NCI-H82 (cell line): ENCODE measurements at places on chromosomes 16 and 17.

GRCh38 chr16:88969361-88969831 is 7.6 kb downstream of the CBFA2T3 start:
- DNase-seq = no peak

DNA sequence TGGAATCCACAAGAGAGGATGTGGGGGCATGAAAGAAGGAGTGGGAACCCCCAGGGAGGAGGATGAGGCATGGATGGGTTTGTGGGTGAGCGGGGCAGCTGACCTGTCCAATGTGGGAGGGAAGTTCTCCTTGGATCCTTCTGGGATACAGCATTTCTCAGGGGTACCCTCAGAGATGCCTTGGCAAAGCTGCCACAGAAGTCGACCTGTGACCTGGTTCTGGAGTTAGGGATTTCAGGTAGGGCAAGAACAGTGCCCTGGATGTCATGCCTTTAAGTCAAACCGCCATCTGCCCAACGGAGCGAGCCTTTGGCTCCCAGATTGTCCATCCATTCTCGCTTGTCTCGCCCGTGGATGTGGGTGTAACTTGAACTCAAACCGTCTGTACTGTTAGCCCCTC is 30.0 kb downstream of the WSCD1 start:
- no peak for DNase-seq

GRCh38 chr16:68844211-68844564 is 857 bp downstream of the TANGO6 start:
- no peak for DNase-seq

DNA sequence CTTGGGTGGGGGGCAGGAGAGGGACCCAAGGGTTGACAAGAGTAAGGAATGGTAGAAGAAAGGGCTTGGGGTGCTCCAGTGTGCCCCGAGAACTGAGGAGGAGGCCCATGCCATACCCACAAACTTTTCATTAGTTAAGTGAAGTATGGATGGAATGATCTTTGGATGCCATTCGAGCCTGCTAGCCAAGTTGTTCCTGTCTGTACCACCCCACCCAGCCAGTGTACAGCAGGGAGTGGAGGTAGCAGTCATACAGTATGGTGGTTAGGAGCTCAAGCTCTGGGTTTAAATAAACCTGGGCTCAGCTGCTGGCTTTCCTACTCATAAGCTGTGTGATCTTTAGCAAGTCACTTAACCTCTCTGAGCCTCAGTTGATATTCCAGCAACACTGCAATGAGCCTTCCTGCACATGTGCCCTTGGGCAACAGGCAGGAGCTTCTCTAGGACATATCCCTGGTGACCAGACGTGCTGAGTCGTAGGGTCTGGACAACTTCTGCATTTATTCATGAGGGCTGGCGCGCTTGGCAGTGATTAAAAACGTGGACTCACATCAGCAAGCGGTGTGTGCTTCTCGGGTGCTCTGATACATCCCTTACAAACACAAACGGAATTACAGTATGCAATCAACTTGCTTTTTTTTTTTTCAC is 22.9 kb downstream of the ITPRIPL2 start:
- DNase-seq = no peak

DNA sequence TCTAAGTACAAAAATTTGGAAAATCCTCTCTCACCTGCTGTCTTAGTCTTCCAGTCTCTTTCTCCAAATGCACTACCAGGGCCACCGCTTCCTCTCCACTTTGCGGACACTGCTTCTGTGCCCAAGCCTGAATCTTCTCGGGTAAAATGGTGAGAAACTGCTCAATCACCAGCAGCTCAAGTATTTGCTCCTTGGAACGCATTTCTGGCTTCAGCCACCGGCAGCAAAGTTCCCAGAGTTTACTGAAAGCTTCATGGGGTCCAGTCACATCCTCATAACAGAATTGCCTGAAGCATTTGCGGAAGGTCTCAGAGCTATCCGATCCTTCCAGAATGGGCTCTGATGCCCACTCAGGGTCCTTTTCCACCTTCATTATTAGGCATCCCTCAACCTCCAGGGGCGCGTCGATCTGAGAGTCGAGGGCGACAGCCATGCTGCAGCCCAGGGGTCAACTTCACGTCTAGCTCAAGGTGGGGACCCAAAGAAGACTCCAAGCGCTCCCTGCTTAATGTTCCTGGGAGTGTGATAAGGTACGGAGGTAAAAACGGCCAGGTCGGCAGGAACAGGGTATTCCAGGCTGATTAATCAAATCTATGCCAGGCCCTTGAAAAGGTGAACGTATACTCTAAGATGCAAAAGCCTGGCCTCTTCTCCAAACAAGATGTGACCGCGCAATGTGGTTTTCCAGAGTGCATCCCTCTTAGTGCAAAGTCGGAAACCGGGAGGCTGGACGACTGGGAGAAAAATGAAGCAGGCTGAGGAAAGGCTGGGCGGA is 763 bp downstream of the ZKSCAN2 start:
- DNase-seq = peak; percentile 56

GRCh38 chr17:58595194-58595792 is 80.9 kb upstream of the MTMR4 start:
- no peak for DNase-seq

DNA sequence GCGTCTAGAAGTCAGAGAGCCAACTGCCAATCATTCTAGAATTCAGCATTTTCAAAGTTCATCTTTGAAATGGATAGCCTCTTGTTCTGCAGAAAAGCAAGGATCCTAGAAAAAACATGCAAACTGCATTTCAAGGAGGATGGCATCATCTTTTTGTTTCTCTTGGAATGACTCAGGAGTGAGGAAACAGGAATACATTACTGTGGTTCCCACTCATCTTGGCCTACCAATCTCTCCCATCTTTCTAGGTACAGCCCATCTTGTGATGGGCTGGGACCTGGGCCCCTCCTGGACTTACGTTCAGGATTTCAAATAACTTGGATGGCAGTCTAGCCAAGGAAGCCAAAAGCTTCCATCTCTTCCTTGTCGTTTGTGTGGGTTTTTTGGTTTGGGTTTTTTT is 363.4 kb downstream of the CDH13 start:
- no peak for DNase-seq

DNA sequence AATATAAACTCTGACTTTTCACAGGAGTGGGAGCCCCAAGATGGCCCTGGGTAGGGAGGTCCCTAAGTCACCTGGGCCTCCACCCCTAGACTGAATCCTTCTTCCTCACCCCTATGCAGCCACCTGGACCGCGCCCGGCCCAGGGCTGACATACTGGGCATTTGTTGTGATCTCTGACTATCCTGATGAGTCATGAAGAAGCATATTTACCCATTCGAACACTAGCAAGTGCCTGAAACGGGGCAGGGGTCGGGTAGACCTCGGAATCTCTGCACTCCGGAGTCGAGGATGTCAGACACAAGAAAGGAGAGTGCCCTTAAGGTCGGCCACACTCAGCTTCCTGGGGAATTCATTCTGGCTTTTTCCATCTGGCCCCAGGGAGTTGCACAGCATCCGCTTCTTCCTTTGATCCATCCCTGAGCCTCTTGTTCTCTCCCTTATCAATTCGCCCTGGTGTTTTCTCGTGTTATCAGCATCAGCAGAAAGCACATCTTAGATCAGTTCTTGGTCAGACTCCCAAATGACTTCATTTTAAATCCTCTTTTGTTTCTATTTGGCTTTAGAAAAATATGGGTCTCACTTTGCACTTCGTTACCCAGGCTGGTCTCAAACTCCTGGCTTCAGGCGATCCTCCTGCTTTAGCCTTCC is 10.4 kb downstream of the METTL22 start:
- DNase-seq = no peak

DNA sequence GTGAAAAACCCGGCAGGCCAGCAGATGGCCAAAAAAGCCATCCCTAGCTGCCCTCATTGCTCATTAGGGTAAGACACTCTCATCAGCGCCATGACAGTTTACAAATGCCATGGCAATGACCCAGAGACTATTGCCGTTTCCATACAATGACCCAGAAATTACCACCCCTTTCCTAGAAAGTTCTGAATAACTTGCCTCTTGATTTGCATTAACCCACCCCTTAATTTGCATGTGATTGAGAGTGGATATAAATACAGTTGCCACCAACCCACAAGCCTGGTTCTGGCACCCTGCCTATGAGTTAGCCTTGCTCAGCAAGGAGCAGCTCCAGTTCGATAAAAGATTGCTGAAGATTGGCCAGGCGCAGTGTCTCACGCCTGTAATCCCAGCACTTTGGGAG is 16.1 kb upstream of the C16orf54 start:
- no peak for DNase-seq

DNA sequence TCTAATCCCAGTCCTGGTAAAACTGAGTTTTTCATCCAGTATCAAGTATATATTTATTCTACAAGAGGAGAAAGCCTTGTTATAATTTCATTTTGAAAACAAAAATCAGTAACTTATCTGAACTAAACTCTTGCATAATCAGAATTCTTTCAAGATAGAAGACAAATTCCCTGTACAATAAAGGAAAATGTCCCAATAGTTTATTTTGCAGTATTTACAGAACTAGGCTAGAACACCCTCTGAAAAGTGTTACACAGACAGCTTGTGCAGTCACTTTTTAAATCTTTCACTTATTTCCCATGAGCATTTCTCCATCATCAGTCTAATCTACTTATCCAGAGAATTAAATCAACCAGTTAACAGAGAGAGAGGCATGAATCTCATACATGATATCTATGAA is 48.5 kb downstream of the SPOP start:
- peak; percentile 53 for DNase-seq

DNA sequence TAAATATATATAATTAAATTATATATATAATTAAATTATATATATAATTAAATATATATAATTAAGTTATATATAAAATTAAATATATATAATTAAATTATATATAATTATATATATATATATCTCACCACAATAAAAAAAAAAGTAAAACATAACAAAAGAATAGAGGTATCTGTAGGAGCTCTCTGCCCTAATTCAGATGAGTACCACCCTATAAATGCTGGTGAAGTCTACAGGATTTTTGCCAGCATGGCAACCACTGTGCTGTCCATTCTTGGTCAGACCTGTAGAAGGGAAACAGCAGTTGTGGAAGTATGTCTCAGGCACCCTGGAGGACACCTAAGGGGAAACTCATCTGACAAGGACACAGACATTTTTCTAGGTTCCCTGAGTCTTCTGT is 259.7 kb downstream of the PRKCA start:
- DNase-seq = no peak

DNA sequence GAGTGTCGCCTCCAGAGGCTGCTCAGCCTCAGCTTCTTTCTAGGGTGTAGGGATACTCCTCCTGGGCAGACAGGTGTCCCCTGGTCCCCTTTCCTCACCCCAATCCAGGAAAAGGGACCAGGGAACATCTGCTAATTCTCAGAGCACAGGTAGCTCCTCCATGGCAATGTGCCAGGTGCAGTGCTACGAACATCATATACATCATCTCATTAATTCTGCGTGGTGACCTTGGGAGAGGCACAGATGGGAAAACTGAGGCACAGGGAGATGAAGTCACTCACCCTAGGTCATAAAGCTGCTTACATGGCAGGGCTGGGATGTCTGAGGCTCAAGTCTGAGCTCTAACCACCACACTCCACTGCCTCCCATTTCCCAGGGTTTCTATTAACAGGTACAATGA is 11.7 kb downstream of the HDAC5 start:
- DNase-seq = peak; percentile 33

DNA sequence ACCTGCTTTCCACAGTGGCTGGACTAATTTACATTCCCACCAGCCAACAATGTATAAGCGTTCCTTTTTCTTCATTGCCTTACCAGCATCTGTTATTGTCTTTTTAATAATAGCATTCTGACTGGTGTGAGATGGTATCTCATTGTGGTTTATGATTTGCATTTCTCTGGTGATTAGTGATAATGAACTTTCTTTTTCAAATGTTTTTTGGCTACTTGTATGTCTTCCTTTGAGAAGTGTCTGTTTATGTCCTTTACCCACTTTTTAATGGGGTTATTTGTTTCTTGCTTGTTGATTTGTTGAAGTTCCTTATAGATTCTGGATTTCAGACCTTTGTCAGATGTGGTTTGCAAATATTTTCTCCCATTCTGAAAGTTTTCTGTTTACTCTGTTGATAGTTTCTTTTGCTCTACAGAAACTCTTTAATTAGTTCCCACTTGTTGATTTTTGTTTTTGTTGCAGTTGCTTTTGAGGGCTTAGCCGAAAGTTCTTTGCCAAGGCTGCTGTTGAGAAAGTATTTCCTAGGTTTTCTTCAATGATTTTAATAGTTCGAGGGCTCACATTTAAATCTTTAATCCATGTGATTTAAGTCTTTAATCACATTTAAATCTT is 26.8 kb downstream of the ITGAM start:
- DNase-seq = no peak

DNA sequence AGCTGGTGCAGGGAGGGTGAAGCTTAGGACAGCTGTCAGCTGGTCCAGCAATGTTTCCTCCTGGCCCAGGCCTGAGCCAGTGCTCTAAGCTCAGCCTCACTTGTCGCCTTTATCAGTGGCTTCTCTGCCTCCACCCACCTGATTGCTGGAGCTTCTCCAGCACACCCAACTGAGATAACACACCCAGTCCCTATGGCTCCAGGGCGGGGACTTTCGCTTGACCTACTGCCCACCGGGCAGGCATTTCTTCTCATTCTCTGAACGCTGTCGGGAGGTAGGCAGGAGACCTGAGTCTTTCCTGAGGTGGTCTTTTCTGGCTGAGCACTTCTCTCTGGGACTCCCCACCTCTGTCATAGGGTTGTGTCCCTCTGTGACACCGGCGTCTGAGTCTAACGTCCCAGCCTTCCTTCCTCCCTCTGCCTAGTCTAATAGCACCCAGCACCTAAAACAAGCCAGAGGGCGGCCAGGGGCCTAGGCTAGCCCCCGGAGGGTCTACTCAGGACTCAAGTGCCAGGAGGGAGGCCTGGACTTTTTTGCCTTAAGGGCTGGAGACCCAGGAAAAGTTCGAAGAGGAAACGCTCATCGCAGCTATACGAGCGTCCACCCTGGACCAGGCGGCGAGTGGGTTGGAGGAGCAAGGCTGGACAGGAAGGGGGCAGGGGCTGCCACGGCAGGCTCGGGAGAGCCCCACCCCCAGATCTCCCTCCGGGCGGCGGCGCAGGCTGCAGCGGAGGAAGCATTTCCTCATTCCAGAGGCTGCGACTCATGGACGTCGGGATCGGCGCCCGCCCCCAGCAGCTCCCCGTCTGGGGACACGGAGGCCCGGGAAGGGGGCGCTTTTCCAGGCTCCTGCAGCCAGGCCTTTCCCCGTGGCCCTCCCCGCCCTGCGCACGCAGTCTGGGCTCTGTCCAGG is 756 bp downstream of the TAX1BP3 start:
- peak; percentile 75 for DNase-seq

GRCh38 chr16:81558077-81558443 is 113.5 kb downstream of the CMIP start:
- DNase-seq = no peak

- no peak for DNase-seq
Observed at GRCh38 chr17:17304521-17304985, 1.4 kb downstream of the NT5M start.

- no peak for DNase-seq
Observed at GRCh38 chr17:73462823-73463222, 151.0 kb upstream of the CDC42EP4 start.

GRCh38 chr17:53135969-53136368 is 686.8 kb upstream of the KIF2B start:
- no peak for DNase-seq

- DNase-seq = peak; percentile 76
Observed at GRCh38 chr16:9256196-9256595, 164.8 kb downstream of the HAPSTR1 start.

DNA sequence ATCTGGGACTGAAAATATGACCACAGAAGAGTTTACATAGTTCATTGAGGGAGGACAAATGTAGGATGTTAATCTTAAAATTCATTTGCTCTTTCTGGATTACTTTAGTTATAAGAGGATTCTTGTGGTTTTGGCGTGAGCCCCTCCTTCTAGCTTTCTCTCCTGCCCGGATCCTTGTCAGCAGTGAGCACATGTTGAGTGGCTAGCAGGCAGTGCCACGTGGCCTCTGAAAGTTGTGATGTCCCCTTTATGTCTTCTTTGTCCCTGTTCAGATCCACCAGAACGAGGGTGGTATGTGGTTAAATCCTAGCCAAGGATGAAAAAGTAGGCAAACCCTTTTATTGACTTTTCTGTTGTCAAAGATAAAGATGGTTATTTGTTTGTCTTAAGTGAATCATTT is 83.8 kb downstream of the GNAO1 start:
- DNase-seq = no peak
